ENCODE measurements at places on chromosomes 4 and X.

DNA sequence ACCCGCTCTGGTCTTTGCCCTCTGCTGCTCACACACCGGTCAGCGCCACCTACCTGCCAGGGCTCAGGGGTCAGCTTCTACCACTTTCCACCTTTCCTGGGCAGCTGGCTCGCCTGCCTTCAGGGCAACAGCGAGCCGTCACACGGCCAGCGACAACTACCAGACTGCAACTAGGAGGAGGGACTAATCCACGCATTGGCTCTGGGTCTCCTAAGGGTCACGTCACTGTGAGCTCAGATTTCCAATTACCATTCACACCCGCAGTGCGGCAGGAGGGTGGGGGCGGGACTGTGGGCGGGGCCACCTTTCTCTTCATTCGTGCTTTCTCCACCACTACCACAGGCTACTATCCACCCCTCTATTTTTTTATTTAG lies at the start of gene BEX5:
Gene BEX5, minus strand, starts transcription at position 172 of the 374 bp plus-strand sequence. CDS start 1,712 bp downstream, outside the sequence.
- DNase-seq = no peak

DNA sequence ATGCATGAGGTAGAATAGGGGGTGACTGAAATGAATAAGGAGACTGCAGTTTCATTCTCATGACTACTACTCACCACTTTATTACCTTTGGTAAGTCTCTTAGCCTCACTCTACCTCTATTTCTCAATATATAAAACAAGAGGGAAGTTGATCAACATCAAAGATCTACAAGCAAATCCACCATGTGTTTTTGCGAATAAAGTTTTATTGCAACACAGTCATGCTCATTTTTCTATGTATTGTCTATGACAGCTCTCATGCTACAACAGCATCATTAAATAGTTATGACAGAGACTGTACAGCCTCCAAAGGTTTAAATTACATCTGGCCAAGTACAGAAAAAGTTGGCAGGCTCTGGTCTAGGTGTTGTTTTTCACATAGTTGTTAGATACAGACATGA lies 72.6 kb upstream of the CPEB2 start:
- no peak for DNase-seq

DNA sequence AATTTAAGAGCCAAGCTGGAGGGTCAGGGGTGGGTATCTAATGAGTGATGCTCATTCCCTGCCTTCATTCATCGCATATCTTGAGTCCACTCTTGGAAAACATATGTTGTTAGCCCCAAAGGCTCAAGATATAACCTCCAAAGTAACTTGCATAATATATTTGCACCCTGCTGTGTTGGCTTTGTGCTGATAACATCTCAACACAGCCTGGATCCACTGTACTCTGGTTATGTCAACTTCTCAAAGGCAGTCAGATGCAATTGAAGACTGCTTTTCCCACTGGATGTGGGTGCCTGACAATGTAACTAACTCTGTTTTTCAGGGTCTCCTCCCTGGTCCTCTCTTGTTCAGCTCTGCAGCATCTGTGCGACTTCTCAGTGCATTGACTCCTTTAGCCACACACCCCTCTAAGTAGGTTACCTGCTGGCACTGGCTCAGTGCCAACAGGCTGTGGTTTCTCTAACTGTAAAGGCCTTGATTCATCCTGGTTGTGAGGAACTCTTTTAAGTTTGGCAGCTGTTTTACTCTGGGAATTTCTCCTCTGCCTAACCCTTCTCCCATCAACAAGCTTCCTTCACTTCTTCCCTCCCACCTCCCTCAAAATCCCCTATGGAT lies 28.1 kb downstream of the SLC16A2 start:
- DNase-seq = peak; percentile 49

DNA sequence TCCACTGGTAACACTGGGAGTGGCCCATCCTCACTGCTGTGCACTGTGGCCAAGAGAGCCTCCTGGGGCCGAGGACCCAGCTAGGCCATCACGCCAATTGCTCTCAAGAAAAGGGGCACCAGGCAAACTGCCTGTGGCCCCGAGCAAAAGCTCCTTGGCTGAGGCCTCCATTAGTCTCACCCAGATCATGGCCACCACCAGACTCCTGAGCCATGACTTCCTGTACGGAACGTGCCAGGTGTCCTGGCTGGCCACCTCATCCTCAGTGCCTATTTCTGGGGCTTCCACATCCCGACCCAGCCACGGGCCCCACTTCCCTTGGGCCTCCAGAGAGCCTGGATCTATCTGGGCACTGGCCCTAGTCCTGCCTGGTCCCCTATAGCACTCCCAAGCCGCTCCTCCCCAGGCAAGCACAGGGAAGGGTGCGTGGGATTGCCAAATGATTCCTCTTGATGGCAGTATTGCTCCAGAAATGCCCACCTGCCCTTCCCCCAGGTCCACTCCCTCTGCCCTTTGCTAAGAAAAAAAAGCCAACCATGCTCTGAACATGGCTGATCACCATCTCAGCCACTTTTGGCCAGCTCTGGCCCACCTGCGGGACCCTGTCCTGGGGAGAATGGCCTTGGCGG lies 212.6 kb upstream of the AGTR2 start:
- no peak for DNase-seq

DNA sequence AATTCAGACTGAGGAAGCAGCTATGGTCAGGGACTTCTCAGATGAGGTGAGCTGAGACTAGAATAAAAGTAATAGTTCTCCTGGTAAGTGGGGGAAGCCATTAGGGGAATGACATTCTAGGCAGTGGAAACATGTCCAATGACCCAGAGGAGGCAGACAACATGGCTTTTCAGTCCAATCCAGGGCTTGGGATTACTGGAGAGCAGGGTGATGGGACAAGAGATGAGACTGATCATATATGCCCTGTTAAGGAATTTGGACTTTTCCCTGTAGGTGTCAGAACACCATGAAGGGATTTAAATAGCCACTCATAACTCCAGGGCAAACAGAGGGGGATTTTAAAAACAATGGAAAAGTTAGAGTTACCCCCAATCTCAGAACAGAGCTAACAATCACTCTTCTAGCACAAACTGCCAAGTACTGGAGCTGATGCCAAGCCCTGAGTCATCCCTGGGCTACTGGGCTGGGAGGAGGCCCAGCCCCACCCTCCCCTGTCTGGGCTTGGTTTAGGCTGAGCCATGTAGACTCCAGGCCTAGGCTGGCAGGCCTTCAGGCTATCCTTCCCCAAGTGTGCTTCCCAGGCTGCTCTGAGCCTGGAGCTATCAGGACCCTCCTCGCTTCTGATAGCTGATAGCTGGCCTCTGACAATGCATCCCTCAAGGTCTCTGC lies 22.7 kb upstream of the MSN start:
- DNase-seq = no peak

DNA sequence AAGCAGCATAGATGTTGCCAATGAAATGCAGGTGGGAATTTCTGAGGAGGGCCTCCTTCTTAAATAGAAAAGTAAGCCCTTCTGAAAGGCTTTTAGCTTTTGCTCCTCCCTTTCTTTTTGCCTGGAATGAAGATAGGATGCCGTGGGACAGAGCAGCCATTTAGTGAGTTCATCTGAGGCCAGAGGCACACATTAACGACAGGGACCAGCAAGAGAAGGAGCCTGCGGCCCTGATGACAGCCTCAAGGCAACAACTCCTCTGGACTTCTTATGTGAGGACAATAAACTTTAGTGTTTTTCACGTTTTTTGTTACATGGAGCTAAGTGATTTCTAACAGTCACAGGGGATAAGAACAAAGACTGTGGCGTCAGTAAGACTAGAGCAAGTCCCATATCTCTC lies 1.1 kb upstream of the BDH2 start:
- no peak for DNase-seq

DNA sequence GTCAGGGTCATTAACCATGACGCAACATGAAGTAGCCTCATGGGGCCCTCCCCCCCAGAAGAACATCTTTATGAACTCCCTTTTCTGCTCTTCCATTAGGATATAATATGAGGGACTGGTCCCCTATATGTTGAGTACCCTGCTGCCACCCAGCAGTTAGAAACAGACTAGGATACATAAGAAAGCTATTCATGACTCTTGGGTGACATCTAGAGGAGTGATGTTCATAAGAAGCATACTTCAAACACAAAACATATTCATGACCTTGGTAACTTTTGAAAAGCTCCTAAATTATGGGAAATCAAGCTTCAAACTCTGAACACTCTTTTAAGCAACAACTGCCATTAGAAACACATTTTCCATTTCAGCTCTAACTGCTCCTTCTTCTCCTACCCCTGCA lies 155.2 kb upstream of the SPIN4 start:
- no peak for DNase-seq

DNA sequence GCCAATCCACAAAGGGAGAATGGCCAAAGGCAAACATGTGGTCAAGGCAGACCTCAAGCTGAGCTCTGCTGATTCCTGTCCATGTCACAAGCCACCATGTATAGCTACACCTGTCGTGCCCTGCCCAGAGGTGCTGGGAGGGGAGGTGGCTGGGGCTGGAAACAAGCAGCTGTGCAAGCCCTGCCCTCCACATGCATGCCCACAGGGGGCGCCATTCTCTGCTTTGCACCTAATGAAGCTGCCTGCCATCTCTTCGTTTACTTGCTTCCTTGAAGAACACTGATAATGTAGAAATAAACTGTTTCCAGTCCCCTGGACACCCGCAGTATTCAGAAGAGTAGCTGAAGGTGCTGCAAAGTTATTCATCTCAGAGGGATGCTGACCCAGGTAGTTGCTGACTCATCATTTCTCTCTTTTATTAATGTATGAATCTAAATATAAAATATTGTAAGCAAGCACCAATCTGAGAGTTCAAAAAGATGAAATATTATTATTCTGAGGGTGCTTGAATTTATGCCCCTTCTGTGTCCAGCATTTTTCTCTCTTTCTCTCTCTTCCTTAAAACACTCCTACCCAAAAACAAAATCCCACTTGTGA lies 278.6 kb downstream of the ADGRA3 start:
- no peak for DNase-seq

DNA sequence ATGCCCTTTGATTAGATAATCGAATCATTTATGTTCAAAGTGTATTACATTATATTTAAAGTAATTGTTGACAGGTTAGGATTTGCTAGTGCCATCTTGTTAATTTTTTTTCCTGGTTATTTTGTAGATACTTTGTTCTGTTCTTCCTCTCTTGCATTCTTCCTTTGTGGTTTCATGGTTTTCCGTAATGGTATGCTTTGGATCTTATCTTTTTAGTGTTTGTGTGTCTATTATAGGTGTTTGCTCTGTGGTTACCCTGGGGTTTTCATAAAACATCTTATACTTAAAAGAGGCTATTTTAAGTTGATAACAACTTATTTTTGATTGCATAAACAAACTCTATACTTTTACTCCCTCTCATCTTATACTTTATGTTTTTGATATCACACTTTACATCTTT lies 108.2 kb upstream of the SRD5A3 start:
- DNase-seq = no peak

- no peak for DNase-seq
Observed at GRCh38 chr4:57504797-57505530, 394.8 kb upstream of the IGFBP7 start.

DNA sequence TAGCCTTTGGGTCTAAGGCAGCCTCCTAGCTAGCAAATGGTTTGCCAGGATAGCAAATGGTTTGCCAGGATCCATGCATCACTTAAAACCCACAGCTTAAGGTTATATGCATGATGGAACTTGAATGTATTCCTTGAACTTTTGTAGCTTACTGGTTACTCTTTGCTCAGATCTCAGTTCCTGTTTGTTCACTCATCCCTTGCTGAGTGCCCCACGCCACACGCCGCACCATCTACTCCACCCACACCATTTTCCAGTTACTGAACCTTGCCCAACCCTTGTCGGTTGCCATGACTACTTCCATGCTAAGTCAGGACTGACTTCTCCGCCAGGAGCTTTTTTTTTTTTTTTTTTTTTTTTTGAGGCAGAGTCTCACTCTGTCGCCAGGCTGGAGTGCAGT lies 29.5 kb upstream of the XIAP start:
- no peak for DNase-seq

DNA sequence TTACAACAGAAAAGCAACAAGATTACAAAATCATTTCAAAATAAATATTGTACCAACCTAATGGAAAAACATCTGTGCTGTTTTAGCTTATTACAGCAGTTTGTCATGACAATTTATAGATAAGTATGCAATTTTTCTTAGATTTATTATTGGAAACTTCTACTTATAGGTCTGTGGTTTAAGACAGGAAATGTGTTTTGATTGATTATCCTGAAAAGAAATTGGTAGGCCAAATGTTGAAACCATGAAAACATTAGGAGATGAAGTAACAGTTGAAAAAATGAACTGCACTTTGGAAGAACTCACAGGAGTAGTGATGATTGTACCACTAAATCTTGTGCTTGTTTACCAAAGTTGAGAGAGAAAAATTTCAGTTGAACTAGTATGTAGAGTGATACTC lies 162.2 kb upstream of the GIMD1 start:
- no peak for DNase-seq

DNA sequence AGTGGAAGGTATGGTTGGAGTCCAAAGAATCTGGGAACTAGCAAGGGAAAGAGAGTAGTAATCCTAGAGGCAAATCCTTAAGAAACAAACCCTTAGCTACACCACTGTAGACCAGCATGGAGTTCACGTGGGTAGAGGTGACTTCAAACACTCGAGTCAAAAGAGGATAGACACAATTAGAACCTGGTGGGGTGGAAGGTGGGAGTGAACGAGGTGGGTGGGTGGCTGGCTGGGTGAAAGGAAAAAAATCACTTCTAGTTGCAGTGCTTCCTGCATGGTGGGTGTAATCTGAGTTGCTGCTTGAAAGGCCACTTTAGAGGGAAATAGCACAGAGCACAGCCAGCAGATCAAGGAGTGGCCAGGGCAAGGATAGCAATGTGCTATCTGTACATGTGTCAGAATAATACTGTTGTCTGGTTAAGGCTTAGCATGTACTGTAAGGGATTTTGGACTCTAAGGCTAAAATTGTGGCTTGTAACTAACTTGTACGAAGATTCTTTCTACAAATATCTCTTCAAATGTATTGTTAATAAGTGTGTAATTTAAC lies 356.2 kb downstream of the GRIA2 start:
- DNase-seq = no peak

GRCh38 chr4:20391198-20391597 lies 139.5 kb downstream of the SLIT2 start:
- no peak for DNase-seq

All from vagina (tissue), 2 donors.